Bronchial smooth muscle cell (primary cell): ENCODE measurements at places on chromosomes 5 and 9. TPM values are rescaled to one million over a fixed set of nuclear protein-coding genes. Genes with fewer than 3 reads are reported as not detected.

PLPPR1 gene
- not detected in 2 replicates for total RNA-seq

SLC36A2 gene
- total RNA-seq = not detected in 2 replicates

PHYHD1 gene
- 16.2 and 16.3 TPM in 2 replicates for total RNA-seq

FUBP3 gene
- 32.7 and 36.4 TPM in 2 replicates for total RNA-seq

BARHL1 gene
- total RNA-seq = not detected in 2 replicates

PCDHGA8 gene
- total RNA-seq = 3.5 and 4.4 TPM in 2 replicates

BNC2 gene
- 28.8 and 42.7 TPM in 2 replicates for total RNA-seq

C5orf52 gene
- not detected in 2 replicates for total RNA-seq

UQCRQ gene
- total RNA-seq = 150 and 208 TPM in 2 replicates

ENTREP1 gene
- under 0.01 TPM in 1 of 2 replicates, not detected in the other for total RNA-seq

CER1 gene
- not detected in 2 replicates for total RNA-seq

GPR151 gene
- total RNA-seq = not detected in 2 replicates
